ENCODE measurements at places on chromosomes 2 and 18. TPM values are rescaled to one million over a fixed set of nuclear protein-coding genes. Genes with fewer than 3 reads are reported as not detected.

DNA sequence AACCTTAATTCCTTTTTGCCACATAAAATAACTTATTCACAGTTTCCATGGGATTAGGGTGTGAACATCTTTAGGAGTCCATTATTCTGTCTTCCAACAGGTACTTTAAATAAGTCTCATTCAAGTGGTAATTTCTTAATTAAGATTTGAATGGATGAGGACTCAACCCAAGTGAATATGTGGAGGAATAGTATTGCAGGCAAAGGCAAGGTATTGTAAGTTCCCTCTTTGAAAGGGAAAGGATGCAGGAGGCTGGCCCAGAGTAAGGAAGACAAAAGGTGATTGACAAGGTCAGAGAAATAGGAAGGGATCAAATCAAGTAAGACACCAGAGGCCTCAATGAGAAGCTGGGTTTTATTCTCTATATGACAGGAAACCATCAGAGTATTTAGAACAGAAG is 238.2 kb upstream of the RBMS1 start:
- no peak for DNase-seq

GRCh38 chr2:47230418-47230817 is 75.3 kb upstream of the STPG4 start:
- no peak for DNase-seq

DNA sequence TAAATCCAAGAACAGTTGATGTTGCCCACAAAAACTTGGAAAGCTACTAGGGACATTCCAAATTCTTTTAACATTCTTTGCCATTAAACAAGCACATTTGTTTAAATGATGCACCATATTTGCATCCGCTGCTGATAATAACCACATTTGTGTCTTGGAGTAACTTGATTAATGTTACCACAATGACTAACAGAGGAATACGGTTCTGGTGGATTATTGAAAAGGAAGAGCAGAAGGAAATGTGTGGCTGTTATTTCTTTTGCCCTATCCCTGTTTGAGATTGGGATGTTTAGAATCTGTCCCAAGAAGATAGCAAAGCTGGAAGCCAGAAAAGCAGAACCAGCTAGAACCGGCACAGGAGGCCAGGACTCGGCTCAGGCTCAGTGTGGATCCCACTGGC is 39.2 kb upstream of the RASGRP3 start:
- no peak for DNase-seq

- DNase-seq: no peak
Observed at GRCh38 chr2:98824256-98825019, 93.5 kb upstream of the MGAT4A start.

PNKD gene
- 72.6 TPM for total RNA-seq

MRO gene
- 1.4 TPM for total RNA-seq

Data from cardiac septum (tissue), 1 donor.